Smooth muscle cell of the brain vasculature (primary cell): ENCODE measurements at places on chromosomes 2 and 18.

GRCh38 chr2:224851811-224852210 lies 135.6 kb upstream of the CCDC195 start:
- DNase-seq = no peak

GRCh38 chr18:53610957-53611356 lies 613.5 kb downstream of the MBD2 start:
- no peak for DNase-seq

- no peak for DNase-seq
Observed at GRCh38 chr2:150271952-150272802, 215.3 kb downstream of the RND3 start.

DNA sequence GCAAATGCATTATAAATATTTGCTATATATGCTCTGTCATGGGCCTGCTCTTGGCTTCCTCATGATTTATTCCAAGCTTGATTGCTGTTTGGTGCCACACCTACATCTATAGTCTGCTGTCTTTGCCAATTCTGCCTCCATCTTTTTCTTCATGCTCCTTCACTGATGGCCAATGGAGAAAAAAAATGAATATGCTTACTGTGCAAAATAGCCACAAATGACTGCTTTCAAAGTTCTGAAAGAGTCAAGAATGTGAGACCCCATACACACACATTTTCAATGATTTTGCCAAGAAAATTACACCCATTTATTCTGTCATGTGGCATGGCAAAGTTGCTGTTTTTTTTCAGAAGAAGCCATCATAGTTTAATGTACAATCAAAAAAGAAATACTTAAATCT lies 305.6 kb upstream of the LRRTM1 start:
- DNase-seq = no peak

GRCh38 chr2:25324905-25325592 lies 16.7 kb downstream of the DNMT3A start:
- DNase-seq = no peak

DNA sequence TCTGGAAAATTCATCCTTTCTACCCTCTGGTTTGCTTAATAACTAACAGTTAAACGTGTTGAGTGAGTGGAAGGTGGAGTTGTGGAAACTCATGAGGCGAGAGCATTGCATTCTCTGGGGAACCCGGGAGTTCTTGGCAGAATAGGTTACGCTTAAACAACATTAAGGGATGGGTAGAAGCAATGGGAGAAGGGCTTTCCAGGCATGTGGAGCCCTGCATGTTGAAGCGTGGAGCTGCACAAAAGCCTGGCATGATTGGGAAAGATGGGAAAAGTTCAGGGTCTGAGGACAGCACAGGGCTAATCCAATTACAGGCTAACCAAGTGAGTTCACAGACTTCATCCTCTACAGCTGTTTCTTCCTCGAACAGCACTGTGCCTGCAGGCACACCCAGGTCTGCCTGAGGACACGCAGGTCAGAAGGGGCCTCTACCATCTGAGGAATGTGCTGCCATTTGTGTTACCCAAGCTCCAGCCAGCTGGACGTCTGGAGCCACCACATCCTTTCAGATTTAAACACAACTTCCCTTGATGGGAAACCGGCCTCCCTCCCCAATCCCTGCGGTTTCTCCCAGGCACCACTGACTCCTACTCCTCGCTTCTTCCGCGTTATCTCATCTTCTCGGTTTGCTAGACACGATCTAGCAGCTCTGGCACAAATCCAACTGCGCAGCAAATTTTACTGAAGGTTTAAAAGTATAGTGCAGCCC lies 164.2 kb downstream of the ANTXR1 start:
- peak; percentile 46 for DNase-seq

GRCh38 chr18:22912835-22913234 lies 20.3 kb upstream of the RBBP8 start:
- no peak for DNase-seq

DNA sequence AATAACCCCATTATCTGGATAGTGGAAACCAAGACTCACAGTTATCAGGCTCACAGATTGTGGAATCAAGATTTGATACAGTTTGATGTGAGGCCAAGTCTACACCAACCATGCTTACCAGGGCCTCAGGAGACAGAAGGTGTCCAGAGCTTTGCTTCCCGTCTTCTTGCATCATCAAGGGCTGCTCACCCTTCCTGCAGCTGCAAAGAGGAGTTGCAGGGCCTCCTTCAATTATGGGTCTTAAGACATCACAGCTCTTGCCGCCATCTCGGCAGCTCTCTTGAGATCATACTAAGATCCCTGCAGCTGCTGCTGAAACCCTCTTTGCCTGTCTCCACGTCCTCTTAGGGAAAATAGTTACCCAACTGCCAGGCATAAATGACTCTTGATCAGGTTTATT lies 176.0 kb downstream of the MGAT5 start:
- DNase-seq = no peak

DNA sequence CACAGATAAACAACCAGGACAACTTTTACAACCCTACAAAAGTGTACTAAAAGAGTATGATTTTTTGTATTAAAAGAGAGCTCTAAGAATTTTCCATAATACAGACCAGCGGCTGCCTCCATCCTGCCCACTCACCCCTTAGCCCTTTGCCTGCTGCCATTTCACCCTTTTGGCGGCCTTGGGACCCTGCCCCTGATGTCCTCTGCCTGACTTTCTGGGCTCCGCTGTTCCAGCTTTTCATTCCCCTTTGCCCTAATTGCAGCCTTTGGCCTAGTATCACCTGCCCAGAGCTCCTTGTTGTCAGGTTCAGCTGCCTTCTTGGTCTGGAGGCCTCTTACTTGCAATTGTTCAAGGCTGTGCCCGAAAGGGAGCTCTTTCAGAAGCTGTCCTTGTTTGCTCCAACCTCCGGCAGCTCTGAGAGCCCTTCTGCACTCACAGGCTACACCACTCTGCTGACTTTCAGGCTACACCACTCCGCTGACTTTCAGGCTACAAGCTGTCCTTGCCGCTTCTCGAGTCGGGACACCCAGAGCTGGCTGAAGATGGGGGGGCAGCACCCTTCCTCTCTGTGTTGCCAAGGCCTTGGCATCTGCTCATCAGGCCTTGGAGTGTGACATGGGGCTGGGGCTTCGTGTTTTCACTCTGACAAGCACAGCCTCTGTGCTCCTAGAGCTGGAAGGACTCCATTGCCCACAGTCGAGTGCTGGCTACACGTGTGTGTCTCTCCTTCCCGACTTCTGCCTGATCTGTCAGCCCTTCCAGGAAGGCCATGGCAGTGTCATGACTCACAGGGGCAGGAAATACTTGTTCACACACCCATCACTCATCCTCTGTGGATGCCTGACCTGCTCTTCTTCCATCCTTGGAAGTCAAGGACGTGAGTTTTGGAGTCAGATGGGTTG lies 43.1 kb upstream of the HDAC4 start:
- no peak for DNase-seq

- DNase-seq = no peak
Observed at GRCh38 chr18:54004828-54005227, 219.6 kb downstream of the MBD2 start.
